ENCODE measurements at places on chromosomes 12 and 14.

DNA sequence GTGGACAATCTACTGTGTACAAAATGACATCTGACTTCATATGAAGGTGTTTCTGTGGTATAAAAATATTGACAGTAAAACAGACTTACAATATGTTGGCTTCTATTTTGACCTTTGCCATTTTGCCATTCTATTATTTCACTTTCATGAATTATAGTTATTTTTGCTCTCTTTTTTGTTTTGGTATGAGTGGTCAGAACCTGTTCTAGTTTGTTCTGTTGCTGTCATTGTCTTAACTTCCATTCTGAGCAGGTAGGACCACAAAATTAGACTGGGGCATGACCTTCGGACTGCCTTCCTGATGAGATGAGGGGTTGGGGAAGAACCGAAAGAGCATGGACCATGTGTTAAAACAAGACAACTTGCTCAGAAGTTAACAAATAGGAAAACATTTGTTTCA, 36.5 kb upstream of the IFNG-AS1 start:
- DNase-seq: no peak

GRCh38 chr14:70641548-70642302, at the start of gene TTC9:
Gene TTC9, plus strand, starts transcription at chr14:70641916. Its CDS starts 214 bp downstream, at chr14:70642130.
- no peak for DNase-seq

GRCh38 chr14:50762931-50763300, 68.0 kb downstream of the NIN start:
- DNase-seq: no peak

DNA sequence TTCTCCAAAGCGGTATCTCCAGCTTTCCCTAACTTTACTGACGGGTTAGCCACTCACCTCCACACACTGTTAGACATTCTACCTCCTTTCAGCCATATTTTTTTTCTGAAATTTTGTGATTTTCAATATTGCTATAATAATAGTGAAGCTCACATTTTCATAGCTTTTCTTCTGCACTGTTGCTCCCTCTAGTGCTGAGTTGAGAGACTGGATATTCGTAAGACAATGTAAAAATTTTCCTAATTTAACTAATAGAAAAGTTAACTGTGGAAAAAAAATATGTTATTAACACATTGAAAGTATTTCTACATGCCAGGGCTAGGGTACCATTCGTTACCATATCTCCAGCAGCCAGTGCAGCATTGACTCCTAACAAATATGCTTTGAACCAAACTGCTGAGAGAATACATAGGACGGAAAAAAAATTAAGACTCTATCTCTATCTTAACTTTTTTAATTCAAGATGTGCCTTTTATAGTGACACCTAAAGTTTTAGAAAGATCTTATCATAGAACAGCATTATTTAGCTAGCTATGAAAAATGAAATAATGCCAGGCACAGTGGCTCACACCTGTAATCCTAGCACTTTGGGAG, 48.7 kb upstream of the ABCC9 start:
- no peak for DNase-seq

GRCh38 chr14:59159169-59159568, 29.3 kb upstream of the DAAM1 start:
- no peak for DNase-seq

- no peak for DNase-seq
Measured at GRCh38 chr12:128829861-128830504, 6.2 kb upstream of the SLC15A4 start.

- no peak for DNase-seq
Measured at GRCh38 chr12:122084857-122085405, 6.4 kb downstream of the MLXIP start.

GRCh38 chr14:71885301-71885700, 46.9 kb upstream of the RGS6 start:
- no peak for DNase-seq

GRCh38 chr12:11171969-11172675, 1.1 kb downstream of the SMIM10L1 start:
- DNase-seq: no peak

GRCh38 chr12:112836736-112837628, 45.4 kb downstream of the RPH3A start:
- no peak for DNase-seq

DNA sequence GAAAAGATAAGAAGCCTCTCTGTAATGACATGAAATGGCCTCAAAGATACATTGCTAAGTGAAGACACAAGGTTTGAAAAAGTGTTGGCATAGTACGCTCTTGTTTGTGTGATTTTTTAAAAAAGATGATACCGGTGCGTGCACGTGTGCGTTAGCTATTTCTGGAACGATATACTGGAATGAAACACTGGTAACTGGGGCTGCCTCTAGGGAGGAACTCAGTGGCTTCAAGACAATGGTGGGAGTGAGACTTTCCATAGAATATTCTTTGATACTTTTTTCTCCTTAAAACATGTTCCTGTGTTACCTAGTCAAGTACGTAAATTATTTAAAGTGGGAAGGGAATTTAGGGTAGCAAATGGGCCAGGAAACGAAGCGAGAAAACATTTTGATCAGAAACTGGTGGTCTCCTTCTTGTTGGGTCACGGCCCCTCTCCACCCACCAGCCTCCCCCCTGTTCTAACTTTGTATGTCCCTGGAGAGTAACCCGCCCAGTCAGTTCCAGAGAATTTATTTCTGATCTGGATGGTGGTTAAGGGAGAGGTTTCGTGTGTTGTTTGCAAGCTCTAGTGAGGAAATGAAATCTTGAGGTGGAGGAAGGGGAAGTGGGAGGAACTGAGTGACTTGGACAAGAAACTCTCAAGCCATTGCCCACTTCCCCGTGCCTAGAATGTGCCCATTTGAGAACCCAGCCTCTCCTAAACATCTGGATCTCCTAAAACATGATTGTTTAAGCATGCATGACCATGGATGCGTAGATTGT, 6.6 kb downstream of the FGF6 start:
- no peak for DNase-seq

GRCh38 chr12:123888989-123889388, 83.6 kb downstream of the CCDC92 start:
- no peak for DNase-seq

- no peak for DNase-seq
Measured at GRCh38 chr14:81400852-81401251, 728 bp upstream of the STON2 start.

DNA sequence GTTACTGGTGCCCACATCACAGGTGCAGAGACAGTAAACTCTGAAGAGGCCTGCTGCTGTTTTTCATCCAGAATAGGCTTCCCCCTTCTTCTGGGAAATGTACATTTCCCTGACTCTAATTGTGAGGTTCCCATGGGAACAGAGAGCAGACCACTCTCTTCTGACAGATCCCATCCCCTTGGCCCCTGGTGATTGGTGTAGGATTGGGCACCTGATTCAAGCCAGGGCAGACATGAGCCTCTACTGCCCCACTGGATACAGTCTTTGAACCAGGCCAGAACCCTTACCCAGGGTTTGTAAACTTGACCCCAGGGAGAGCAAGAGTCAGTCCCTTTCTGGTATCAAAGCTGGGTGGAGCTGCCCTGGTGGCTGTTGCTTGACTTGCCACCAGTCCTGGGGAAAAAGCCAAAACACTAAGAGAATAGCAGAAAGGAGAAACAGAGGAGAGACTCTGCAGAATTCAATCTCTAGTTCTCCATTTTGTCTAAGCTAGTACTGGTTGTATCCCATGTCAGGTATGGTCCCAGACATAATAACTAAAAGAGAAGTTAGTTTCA, 14.8 kb upstream of the NFYB start:
- DNase-seq: no peak

GRCh38 chr12:126030573-126030972, 965.3 kb downstream of the AACS start:
- DNase-seq: no peak

GRCh38 chr12:25689996-25690501, 137.0 kb upstream of the LMNTD1 start:
- DNase-seq: no peak

GRCh38 chr12:12511895-12512711, 50.6 kb downstream of the DUSP16 start:
- DNase-seq: no peak

GRCh38 chr14:86462193-86462753, 932.3 kb downstream of the FLRT2 start:
- no peak for DNase-seq

GRCh38 chr12:122887819-122888212, 8.1 kb downstream of the VPS37B start:
- DNase-seq: no peak

GRCh38 chr14:46306267-46306666, 345.3 kb downstream of the RPL10L start:
- no peak for DNase-seq

- DNase-seq: no peak
Measured at GRCh38 chr12:26153421-26154154, 28.8 kb upstream of the BHLHE41 start.

DNA sequence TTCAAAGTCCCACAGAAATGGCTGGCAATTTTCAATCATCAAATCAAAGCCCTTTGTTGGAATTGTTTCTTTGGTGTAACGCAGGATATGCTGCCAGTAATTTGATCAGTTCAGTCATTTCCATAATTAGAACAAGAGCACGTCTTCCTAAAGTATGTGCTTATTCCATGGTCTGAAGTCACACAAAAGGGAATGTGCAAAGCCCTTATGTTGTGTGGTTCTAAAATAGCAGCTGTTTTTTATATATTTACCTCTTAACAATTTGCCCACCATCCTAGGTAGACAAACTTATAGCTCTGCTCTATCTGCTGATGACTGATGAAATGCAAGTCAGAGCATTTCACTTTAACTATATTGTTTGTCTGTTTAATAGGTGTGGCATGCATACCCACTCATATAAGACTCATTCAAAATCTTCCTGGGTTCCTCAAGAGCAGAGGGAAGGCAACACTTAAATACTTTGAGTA, 176.1 kb upstream of the SLC38A2 start:
- no peak for DNase-seq

DNA sequence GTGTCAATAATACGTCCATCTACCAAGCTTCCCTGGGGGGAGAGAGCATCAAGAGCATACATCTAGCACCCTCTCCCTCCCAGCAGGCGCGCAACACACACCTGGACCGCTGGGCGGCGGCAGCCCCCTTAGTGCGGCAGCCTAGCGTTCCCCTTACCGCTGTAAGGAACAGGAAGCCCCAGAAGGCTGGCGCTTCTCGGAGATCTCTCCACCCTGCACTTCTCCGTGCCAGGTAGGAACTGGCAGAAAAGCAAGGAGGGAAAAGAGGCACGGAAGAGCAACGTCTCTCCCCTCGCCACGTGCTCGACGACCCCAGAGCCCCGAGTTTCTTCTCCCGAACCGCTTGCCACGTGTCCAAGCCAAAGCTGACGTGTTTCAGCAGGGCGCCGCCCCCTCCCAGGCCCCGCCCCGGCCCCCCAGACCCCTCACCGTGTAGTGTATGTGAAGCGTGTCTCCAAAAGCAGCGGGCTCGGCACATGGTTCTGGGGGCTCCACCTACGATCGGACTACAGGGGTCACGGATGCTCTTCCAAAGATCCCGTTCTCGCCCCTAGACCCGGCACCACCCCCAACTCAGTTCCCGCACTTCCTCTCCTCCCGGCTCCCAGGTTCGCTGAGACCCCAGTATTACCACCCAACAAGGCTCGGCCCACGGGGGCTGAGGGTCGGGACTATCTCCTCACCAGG, 532 bp downstream of the FKBP11 start:
- DNase-seq: peak; percentile 41

- DNase-seq: no peak
Measured at GRCh38 chr14:94773061-94773648, 3.2 kb upstream of the GSC start.

GRCh38 chr14:99736603-99737371, 52.7 kb downstream of the CYP46A1 start:
- DNase-seq: no peak

DNA sequence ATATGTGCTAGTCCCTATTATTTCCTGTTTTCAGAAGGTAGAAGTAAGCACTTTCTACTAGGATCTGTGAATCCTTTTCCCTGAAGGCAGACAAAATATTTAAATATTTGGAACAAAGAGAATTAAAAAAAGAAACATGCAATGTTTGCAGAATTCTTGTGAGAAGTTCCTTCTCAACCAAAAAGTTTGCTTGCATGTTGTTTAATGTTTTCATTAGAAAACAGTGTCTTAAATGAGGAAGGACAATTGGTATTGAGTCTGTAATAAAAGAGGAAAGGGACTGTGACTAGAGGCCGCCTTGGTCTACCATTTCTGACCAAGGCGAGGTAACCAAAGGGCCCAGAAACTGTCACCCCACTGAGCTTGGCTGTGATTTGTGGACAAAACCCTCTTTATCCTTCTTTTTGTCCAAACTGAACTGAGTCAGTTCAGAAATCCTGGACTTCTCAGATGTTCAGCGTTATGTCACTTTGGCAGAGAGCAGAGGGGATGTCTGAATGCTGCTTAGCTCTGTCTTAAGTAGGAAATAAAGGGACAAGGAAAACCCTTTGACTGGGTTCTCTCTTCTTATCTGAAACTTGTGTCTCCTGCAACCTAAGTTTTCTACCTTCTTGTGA, 129.8 kb upstream of the CPM start:
- DNase-seq: no peak

DNA sequence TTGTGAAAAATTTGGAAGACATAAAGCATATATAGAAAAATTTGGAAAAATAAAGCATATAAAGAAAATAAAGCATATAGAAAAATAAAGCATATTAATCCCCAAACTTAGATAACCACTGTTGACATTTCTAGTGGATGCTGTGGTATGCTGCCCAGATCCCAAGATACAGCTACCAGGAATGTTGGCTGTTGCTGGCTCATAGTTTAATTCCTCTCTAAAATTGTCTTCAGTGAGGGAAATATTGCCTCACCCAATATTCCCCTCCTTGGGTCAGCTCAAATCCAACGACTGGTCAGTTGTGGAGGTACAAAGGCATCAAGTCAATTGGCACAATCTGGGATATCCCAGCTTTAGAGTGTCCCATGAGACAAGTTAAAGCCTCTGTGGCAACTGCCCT, 10.1 kb upstream of the KICS2 start:
- DNase-seq: no peak

DNA sequence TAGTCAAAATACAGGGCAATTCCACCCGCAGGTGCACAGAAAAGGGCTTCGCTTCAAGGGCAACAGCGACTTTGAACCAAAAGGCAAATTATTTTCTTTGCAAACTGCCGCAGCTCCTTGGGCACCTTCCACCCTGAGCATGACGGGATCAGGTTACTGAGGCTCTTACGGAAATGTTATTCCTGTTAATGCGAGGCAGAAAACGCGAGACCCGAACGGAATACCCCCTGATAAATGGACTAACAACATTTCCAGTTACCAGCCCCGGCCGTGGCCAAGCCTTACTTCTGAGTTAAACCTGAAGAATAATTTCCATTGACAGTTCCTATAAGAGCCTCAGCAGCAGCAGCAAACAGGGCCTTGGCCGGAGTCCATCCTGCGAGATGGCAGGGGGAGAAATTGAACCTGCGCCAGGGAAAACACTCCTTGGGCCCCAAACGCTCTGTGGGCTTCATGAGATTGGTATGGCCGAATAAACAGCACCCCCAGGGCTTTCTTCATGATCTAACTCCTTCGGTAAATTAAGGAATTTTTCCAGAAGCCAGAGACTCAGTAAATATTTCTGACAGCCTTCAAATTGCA, 70.0 kb upstream of the DICER1 start:
- no peak for DNase-seq

GRCh38 chr14:32256576-32256975, 53.5 kb upstream of the RNU6-8 start:
- DNase-seq: no peak

All from activated naive CD4-positive, alpha-beta T cell (primary cell).